ENCODE measurements at places on chromosomes 2 and 18.

GRCh38 chr2:26853751-26854150, 5.8 kb downstream of the DPYSL5 start:
- no peak for DNase-seq

DNA sequence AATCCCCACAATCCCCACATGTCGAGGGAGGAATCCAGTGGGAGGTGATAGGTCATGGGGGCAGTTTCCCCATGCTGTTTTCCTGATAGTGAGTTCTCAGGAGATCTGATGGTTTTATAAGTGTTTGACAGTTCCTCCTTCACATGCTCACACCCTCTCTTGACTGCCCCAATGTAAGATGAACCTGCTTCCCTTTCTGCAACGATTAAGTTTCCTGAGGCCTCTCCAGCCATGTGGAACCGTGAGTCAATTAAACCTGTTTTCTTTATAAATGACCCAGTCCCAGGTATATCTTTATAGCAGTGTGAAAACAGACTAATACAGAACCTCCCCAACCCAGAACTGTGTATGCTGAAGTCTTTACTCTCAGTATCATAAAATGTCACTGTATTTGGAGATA, 289.5 kb upstream of the MMADHC start:
- DNase-seq, result no peak

DNA sequence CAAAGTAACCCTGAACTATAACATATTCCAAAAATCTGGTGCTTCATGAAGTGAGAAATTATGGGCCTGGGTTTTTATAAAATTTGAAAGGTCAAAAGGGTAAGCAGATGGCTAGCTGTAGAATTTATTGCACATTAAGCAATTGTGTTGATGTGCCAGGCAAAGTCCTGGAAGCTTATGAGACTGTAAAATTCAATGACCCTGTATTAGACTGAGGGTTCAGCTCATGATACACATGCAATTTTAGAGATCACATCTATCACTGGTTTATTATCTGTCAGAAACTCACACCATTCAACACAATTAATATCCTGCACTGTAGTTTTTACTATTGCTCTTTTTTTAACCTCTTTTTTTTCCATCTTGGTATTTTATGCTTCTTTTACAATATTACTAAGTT, 1162.6 kb upstream of the SLC39A10 start:
- DNase-seq, result no peak

GRCh38 chr18:63290821-63291200, 28.8 kb downstream of the BCL2 start:
- DNase-seq, result no peak
